ENCODE measurements at places on chromosomes 11 and 22.

DNA sequence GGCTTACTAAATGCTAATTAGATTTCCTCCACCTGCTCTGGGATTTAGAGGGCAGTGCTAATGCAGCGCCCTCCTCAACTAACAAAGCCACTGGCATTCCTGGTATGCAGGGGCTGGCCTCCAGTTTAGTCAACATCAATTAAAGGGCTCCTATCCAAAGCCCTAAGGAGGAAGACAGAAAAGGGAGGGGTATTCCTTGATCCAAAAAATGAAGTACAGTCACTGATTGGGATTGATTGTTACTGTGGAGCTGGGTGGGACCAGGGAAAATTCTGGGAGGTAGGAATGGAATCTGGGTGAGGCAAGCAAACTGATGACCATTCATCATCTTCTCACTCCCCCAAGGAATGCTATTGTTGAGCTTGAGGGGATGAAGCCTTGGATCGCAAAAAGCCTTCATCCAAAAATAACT lies 52.2 kb downstream of the GAB2 start:
- DNase-seq: no peak

- no peak for DNase-seq
Measured at GRCh38 chr11:69950621-69951020, 127.5 kb upstream of the ANO1 start.

DNA sequence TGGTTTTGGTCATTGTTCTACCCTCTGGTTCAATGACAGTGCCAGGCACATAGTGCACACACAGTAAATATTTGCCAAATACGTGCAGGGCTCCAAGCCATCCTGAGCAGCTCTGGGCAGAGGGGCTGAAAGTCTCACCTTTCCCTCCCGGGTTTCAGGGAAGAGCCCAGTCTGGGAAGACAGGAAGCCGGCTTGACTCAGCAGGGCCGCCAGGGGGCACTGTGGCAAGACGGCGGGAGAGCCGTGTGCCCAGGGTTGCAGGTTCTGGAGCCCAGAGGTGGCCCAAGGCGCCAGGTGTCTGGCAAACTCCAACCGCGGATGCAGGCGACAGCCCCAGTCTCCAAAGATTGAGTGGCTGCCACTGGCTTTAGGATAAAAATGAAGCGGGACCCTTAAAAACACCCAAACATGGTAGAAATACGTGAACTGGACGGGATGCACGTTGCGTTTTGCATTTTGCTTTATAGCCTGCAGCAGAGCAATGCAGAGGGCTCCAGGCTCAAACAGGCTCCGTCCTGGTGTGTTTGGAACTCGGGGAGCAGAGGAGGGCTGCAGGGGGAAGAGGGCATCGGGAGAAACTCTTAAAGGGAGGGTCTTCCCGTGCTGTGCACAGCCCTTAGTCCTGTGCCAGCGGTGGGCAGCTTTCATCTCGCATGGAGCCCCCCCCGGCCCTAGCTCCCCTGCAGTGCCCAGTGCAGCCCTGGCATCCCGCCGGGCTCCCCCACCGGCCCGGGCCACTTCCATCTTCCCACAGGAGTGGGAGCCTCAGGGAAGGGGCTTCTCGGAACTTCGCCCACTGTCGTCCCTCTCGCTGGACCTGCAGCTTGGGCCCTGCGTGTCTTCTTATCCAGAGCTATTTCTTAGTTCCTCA lies 10.7 kb downstream of the KRTAP5-5 start:
- DNase-seq: peak; percentile 47

DNA sequence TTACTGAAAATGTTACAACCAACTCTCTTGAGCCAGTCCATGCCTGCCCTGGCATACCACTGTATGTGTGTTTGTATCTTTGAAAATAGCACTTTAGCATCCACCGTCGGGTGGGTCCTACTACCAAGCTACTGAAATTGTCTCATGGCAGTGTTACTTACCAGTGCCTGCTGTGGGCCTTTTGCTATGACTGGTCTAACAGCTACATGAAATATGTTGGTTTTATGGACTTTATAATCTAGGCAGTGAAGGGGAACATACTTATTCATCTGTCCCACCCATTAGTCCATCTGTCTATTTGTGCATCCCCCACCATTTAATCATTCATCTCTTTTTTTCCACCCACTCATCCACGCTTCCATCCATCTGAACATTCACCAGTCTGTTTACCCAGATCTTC lies 106.0 kb downstream of the NAV2 start:
- DNase-seq: no peak

GRCh38 chr11:35761899-35762298 lies 99.3 kb downstream of the TRIM44 start:
- DNase-seq: no peak

DNA sequence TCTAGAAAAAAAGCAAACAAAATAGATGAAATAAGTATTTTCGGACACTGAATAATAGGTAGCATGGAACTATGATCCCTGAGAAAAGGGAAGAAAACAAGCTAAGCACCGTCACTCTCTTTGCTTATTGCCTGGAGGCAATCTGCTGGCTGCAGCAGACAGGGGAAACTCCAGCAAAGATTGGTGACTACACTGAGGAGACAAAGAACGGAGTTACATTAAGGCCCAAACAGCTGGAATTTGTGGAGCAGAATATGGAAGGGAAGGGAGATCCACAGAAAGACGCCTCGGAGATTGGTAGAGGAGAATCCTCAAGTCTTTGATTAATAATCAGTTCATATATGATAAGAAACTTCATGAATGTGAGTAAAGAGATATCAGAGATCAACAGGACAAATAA lies 150.2 kb downstream of the TYR start:
- no peak for DNase-seq

Data from B cell (primary cell).